Tibial nerve (tissue), 4 donors: ENCODE measurements at places on chromosomes 2 and 18. TPM values are rescaled to one million over a fixed set of nuclear protein-coding genes. Genes with fewer than 3 reads are reported as not detected.

Gene NEU2
- not detected for total RNA-seq

Gene CRYGD
- not detected for total RNA-seq

Gene DSG4
- total RNA-seq: not detected

Gene TBR1
- not detected for total RNA-seq

Gene TTN
- 4.7 TPM for total RNA-seq

Gene FBLN7
- total RNA-seq: 3.9 TPM

Gene LRATD1
- 5.7 TPM for total RNA-seq

Gene ACVR1C
- total RNA-seq: 4.8 TPM

Gene RSAD2
- total RNA-seq: 7.6 TPM

Gene TUBA4B
- total RNA-seq: not detected

Gene ORC4
- total RNA-seq: 40.0 TPM

DNA sequence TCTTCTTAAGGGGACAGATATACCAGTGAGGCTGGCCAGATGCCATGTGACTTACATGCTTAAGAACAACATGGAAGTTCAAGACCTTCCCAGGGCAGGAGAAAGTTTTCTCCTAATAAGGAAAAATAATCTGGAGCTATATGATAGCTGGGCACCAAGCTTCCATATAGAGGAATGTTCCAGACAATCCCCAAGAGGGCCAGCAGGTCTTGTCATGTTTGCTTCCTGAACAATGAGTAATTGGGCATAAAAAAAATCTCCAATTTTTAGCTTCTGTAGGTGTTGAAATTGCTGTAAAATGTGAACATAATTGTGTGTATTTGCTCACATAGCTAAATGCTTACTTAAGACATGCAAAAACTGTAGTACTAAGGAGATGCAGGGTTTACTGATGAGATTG lies 809.5 kb upstream of the PIK3C3 start:
- DNase-seq: no peak

- DNase-seq: no peak
Measured at GRCh38 chr2:959457-959856, 8.8 kb downstream of the SNTG2 start.

DNA sequence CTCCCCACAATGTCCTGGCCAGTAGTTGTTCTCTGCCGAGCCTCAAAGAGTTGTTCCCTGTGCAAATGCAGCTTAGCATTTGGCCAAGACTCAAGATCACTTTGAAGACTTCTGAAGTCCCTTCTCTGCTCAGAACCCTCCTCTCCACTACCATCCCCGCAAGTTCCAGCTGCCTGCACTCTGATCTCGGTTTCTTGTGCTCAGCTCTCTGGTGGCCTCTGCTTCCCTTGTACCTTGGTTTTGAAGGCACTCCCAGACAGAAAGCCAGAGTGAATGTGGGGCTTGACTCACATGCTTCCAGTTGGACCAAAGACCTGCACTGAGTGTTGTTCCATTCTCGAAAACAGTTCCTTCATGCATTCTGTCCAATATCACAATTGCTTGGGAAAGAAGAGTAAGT lies 28.6 kb downstream of the CRACDL start:
- no peak for DNase-seq

GRCh38 chr2:12302140-12302539 lies 414.6 kb upstream of the TRIB2 start:
- DNase-seq: no peak

DNA sequence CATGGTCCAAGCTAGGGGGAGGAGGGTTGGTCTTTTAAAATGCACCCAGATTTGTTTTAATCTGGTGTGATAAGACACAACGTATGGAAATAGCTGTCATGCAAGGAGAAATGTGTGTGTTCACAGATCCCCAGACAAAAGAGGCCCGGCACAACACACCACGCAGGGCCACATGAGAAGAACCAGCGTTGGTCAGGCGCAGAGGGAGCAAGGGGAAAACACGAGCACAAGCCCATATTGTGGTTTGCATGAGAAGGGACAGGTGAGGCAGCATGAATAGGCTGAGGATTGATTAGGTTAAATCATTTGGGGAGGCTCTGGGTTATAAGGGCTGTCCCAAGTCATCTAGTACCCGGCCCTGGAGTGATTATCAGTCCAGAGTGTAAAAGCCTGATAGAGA lies 272.5 kb upstream of the NCKAP5 start:
- no peak for DNase-seq

DNA sequence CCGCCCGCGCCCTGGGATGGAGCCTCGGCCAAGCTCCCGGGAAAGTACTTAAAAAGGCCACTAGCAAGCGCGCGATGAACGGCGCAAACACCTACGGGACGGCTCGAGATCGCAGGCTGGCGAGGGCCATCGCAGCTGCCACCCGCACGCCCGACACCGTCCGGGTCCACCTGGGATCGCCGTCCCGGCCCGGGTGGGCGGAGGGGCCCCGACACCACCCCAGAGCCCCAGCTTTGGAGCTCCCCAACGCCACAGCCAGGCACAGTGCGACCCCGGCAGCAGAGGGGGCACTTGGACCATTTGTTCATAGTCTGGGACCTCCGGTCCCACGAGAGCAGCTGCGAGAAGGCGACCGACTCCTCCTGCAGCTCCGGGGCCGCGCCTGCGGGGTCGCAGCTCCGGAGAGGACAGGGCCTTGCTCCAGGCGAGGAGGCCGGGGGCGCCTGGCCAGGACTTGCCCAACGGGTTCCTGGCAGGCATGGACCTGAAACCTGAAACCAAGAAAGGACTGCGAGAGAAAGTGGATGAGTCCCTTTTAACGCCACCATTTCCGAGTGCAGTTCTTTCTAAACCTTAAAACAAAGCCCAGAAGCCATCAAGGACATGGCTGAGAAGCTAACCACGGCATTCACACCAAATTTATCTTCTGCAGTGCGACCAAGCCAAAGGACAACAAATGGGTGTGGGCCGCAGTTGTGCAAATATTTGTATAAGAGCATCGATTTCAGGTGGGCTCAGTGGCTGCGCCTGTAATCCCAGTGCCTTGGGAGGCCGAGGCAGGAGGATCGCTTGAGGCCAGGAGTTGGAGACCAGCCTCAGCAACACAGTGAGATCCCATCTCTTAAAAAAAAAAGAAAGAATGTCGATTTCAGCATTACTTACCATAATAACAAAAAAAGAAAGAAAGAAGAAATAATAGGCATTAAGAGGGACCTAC lies 54.0 kb upstream of the IMP4 start:
- DNase-seq: no peak

GRCh38 chr18:2884706-2885285 lies 38.0 kb downstream of the EMILIN2 start:
- no peak for DNase-seq

- DNase-seq: no peak
Measured at GRCh38 chr2:98903064-98903355, 33.0 kb downstream of the CRACDL start.

- no peak for DNase-seq
Measured at GRCh38 chr2:84217456-84217855, 241.6 kb downstream of the SUCLG1 start.

DNA sequence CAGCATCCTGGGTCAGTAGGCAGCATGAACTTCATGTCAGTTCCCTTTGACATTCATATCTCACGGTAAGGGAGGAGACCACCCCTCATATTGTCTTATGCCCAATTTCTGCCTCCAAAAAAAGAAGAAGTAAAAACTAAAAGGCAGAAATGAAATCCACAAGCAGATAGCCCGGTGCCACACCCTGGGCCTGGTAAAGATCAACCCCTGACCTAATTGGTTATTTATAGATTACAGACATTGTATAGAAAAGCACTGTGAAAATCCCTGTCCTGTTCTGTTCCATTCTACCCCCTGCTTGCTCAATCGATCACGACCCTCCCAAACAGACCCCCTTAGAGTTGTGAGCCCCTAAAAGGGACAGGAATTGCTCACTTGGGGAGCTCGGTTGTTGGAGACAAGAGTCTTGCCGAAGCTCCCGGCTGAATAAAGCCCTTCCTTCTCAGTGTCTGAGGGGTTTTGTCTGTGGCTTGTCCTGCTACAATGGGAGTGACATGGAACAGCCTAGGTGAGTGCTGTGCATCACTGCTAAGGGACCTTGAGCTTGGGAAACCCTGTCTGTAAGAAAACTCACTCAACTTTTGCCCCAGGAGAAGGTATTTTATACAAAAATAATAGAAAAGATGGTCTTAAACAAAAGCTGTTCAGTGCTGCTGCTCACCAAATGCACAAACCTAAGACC lies 11.1 kb downstream of the NDUFV2 start:
- no peak for DNase-seq

GRCh38 chr2:175464311-175464670 lies 282.8 kb upstream of the ATP5MC3 start:
- DNase-seq: no peak

GRCh38 chr2:229371086-229371485 lies 100.0 kb upstream of the PID1 start:
- DNase-seq: no peak

- DNase-seq: no peak
Measured at GRCh38 chr2:12363138-12363537, 353.6 kb upstream of the TRIB2 start.

DNA sequence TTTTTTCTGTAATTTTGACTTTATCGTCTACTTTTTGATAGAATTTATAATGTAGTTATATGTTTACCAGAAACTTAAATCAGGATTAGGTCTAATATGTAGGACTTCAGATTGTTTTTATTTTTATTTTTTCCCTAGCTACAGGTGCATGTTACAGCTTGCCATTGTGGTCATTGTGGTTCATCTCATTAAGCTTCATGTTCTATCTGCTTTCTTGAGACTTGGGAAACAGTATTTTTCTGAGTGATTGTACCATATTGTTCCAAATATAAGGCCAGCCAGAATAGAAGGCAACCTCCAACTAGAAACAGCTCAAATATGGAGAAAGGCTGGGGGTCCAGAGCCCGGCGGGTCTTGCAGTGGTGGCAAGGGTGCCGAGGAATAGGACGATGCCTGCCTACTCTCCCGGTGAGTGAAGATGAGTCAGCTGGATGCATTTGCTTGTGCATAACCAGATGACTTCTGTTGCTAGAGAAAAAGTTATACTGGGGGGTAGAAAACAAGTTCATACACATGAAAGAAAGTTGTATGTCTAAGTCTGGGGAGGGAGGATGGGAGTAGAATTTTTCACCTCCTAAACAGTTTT lies 188.4 kb downstream of the CCDC85A start:
- no peak for DNase-seq

GRCh38 chr2:216354306-216354705 lies 18.0 kb downstream of the MARCHF4 start:
- no peak for DNase-seq

DNA sequence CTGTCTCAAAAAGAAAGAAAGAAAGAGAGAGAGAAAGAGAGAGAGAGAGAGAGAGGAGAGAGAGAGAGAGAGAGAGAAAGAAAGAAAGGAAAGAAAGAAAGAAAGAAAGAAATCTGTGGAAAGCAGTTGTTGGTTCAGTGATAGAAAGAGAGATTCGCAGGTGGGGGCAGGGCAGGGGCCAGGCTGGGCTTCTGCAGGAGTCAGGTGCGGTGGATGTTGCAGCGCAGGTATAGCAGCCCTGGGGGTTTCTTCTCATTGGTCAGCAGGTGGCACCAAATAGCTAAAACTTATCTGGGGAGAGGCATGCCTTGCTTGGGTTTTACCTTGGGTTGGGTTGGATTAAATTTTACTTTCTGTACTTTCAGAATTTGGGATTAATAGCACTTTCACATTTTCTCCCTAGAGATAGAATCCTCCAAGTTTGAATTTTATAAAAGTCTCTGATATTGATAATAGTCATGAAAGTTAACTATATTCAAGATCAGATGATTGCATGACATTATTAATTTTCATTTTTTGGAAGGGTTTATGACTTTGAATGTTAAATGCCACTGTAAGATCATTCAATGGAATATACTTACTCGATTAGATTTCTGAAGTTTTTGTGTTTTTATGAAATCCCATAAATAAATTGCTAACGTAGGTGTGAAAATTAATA lies 66.6 kb downstream of the SPTBN1 start:
- DNase-seq: no peak

- no peak for DNase-seq
Measured at GRCh38 chr2:218323526-218324472, 31.5 kb upstream of the TMBIM1 start.

DNA sequence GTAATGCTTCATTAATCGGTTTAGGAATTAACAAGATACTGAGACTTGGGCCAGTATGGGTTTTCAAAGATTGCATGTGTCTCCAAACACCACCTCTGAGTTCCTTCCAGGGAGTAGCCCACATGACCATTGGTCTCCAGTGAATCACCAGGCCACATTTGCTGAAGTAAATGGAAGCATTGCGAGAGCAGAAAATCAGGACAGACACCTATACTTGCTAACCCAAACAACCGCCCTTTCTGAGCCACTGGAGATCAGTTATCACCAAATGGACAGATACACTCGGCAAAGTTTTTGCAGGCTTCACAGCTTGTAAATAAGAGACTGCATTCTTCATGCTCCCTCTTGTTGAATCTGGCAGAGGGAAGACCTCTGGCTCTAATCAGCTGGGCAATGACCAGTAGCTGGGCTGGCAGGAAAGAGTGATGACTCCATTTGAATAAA lies 40.9 kb downstream of the GATA6 start:
- no peak for DNase-seq

DNA sequence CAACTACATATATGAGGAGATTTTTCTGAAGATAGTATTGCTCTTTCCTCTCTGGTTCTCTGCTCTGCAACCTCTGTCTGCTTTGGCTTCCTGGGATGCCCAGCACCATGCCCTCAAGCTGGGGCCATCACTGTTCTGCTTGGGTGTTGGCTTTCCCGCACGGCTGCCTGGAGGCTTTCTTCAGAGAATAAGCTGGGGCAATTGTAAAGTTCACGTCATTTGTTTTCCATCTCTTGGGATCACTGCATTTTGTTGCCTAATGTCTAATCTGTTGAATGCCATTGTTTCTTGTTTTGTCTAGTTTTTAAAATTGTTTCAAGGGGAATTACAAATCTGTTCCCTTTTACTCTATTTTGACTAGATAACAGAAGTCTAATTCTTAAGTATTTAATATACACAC lies 437.3 kb upstream of the NRP2 start:
- no peak for DNase-seq

DNA sequence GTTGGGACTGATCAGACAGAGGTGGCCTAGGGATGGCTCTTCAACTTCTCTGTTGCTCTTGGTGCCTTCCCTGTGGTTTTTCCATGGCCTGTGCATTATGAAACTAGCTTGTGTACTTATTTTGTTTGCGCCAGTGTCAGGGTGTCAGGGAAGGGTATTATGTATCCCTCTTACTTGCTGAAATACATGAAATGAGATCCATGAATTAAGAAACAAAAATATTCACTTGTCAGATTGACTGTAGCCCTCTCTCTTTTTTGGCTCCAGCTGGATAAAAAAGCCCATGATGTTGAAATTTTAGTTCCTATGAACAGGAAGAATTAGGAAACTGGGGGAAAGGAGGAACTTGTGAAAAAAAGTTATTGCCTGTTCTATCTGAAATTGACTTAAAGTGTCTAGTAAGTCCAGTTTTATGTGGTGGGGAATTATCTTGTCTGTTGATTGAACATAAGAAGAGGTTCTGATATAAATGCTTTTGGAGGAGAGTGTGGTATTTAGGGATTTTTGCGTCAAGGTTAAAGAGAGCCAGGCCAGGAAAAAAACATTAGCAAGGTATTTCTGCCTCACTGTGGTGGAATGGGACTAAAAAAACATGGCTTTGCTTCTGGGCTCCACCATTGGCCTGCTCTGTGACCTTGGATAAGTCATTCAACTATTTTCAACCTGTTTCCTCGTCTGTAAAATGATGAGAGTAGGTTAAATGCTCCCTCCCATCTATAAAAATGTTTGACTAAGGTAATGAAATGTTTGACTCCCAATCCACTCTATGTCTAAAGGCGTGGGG lies 12.0 kb downstream of the UGP2 start:
- no peak for DNase-seq
